ENCODE measurements at places on chromosomes 7 and 10. TPM values are rescaled to one million over a fixed set of nuclear protein-coding genes. Genes with fewer than 3 reads are reported as not detected.

GRCh38 chr10:33139181-33139646, 181.2 kb upstream of the ITGB1 start:
- no peak for ATAC-seq

DNA sequence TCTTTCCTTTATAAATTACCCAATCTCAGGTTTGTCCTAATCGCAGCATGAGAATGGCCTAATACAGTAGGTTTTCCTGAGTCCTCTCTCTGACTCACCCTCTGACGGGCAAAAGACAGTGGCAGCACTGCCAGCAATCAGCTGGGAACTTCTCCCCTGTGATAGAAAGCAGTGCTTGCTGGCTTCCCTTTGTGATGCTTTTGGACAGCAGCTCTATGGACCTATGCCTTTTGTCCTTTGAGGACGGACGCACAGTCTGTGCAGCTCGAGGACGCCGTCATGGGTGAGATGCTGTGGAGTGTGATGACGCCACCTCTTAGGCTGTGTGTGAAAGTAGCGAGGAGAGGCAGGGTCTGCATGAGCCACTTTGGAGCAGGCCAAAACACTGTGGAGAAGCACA, 68.8 kb downstream of the KIAA1217 start:
- ATAC-seq: no peak

GRCh38 chr10:111077785-111078504, 1.1 kb downstream of the ADRA2A start:
- ATAC-seq: no peak

DNA sequence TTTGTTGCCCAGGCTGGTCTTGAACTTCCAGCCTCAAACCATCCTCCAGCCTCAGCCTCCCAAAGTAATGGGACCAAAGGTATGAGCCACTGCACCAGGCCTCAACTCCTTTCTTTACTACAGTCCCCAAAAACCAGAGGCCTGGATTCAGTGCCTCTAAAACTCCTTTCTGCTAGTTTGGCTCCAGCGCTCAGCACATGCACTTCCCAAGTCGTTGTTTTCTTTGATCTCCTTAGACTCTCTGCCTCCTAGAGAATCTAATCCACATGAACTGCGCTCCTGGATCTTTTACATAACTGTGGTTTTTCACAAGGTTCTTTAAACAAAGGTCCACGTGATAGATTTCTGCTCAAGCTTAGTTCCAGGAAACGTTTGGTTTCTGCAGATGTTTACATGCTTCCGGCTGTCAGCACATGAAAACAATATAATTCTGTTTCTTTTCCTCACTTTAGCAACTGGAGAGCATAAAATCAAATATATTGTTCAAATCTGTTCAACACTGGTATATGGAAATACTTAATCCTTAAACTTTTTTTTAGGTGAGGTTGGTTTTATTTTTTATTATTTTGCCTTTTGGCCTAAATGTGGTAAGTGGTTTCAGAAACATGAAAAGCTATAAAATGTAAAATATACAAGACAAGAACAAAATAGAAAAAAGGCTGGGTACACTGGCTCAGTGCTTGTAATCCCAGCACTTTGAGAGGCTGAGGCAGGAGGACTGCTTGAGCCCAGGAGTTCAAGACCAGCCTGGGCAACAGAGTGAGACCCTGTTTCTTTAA, 270.5 kb upstream of the MKLN1 start:
- ATAC-seq: peak; percentile 32

DNA sequence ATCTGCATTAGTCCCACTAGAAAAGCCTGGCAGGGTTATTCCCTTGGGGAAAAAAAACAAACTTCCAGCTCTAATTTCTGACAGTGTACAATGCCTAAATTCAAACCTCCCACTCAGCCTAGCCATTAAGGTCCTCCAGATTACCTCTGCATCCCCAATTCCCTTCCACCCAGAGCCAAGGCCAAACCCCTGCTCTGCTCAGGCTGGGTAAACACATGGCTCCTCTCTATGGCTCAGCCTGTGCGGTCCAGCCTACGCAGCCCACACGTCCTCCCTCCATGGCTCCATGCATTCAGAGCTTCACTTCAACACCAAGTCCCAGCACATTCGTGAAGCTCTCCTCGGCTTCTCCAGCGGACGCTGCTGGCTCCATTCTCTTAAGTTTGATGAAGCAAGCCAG, 5.2 kb downstream of the DLG5 start:
- no peak for ATAC-seq

DNA sequence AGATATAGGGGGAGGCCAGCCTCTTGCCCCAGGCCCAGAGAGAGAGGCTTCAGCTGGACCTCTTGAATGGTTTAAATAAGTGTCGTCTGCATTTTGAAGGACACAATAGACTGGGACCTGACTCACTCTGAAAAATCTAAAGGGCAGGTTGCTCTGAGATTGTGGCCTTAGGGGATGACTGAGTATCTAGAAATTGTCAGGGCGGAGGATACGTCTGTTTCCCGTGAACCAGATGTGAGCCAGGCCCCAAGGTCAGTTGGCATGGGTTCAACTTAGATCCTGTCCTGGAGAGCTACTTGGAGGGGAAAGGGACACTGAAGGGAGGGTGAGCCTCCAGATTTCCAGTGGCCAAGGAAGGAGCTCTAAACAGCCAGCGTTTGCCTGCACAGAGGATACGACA, 110.2 kb downstream of the CHN2 start:
- ATAC-seq: no peak

The AGBL3 gene
- 4.6 TPM for total RNA-seq

The FAM3C gene
- total RNA-seq: 35.6 TPM

The ZNF425 gene
- total RNA-seq: 3.3 TPM
